Naive thymus-derived CD4-positive, alpha-beta T cell (primary cell): ENCODE measurements at places on chromosomes 2 and 18. TPM values are rescaled to one million over a fixed set of nuclear protein-coding genes. Genes with fewer than 3 reads are reported as not detected.
A peak's percentile ranks its signal among the peaks of the same experiment; 100 is the strongest.

DNA sequence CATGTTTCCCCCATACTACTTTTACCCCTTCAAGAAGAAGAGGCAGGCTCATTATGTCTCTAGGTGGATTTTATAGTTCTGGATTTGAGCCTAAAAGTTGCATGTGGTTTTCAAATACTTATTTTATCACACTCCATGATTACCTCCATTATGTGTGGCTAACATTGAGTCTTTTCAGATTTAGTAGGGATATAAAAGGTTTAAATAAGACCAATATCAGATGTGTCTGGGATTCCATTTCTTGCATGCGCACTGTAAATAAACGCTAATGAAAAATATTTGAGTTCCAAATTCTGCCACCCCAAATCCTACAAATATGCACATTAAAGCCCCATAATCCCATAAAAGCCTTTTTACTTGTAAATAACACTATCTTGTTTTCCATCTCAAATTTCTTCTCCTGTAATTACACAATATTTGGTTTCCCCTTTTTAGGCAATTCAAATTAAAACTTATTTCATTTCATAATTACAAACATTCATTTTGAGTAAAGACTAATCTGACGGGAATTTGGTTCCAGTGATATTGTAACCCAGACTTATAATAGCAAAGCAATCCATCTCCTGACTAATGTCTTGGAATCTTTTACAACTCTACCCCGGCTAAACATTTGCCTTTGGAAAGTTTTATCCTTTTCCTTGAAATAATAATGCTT lies 600.0 kb downstream of the SLC4A3 start:
- no peaks in the 10 kb centered on the region for H3K27me3 ChIP-seq
- no peaks in the 10 kb centered on the region for H3K4me1 ChIP-seq
- no peaks in the 10 kb centered on the region for H3K36me3 ChIP-seq
- DNase-seq, result no peak
- H3K27ac ChIP-seq, result no peak overlapping the region
- H3K4me3 ChIP-seq, result no peak overlapping the region

Gene SNED1
- 56.3 TPM for total RNA-seq

GRCh38 chr2:237636578-237636977 lies 9.2 kb downstream of the LRRFIP1 start:
- no peaks in the 10 kb centered on the region for H3K36me3 ChIP-seq
- no peak overlapping the region for H3K27ac ChIP-seq

GRCh38 chr2:152710713-152711112 lies 6.5 kb downstream of the PRPF40A start:
- peaks cover 22% of the 10 kb centered on the region for H3K4me1 ChIP-seq
- DNase-seq, result no peak
- no peaks in the 10 kb centered on the region for H3K27me3 ChIP-seq

GRCh38 chr2:37582481-37583220 lies 88.8 kb downstream of the CDC42EP3 start:
- no peaks in the 10 kb centered on the region for H3K36me3 ChIP-seq
- peaks cover 51% of the 10 kb centered on the region for H3K4me1 ChIP-seq
- no peaks in the 10 kb centered on the region for H3K27me3 ChIP-seq
- peak overlapping the region; percentile 14 for H3K27ac ChIP-seq
- peak; percentile 21 for DNase-seq
- H3K4me3 ChIP-seq, result peak overlapping the region; percentile 41

DNA sequence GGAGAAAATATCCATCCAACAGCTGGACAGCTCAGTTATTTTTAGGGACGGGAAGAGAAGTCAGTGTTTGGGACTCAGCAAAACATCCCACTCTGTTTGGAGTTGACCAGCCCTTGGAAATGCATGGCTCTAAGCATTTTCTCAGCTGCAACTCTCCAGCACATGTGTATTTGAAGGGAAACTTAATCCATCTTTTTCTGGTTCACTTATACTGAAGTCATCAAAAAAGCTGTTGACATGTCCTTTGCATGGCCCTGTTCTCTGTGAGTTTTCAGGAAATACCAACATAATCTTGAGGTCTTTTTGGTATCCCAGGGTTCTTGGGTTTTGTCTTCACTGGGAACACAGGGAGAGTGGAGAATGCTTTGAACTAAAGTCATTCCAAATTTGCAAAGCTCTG lies 91.9 kb upstream of the CELF4 start:
- H3K27ac ChIP-seq, result no peak overlapping the region
- H3K36me3 ChIP-seq, result no peaks in the 10 kb centered on the region
- H3K27me3 ChIP-seq, result no peaks in the 10 kb centered on the region
- DNase-seq, result no peak

DNA sequence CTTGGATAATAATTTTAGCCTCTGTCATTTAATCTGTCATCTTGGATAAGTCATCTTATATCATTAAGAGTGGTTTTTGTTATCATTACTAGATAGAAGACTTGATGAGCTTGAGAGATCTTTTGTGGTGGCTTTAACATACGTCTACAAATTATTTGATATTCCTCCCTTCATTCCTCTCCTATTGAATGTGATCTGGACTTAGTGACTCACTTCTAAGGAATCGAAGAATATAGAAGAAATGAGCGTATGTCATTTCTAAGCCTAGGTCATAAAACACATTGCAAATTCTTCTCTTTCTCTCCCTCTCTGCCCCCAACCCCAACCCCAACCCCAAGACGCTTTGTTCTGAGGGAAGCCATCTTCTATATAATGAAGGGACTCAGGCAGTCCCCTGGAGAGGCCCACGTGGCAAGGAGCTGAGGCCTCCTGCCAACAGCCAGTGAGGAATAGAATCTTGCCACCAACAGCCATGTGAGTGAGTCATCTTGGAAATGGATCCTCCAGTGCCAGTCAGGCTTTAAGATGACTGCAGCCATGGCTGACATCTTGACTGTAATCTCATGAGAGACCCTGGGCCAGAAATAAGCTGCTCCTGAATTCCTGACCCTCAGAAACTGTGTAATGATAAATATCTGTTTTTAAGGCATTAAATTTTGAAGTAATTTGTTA lies 221.6 kb upstream of the SP5 start:
- DNase-seq, result no peak
- no peaks in the 10 kb centered on the region for H3K4me1 ChIP-seq
- H3K27me3 ChIP-seq, result no peaks in the 10 kb centered on the region
- no peak overlapping the region for H3K4me3 ChIP-seq

Gene LYPD1
- total RNA-seq, result not detected

DNA sequence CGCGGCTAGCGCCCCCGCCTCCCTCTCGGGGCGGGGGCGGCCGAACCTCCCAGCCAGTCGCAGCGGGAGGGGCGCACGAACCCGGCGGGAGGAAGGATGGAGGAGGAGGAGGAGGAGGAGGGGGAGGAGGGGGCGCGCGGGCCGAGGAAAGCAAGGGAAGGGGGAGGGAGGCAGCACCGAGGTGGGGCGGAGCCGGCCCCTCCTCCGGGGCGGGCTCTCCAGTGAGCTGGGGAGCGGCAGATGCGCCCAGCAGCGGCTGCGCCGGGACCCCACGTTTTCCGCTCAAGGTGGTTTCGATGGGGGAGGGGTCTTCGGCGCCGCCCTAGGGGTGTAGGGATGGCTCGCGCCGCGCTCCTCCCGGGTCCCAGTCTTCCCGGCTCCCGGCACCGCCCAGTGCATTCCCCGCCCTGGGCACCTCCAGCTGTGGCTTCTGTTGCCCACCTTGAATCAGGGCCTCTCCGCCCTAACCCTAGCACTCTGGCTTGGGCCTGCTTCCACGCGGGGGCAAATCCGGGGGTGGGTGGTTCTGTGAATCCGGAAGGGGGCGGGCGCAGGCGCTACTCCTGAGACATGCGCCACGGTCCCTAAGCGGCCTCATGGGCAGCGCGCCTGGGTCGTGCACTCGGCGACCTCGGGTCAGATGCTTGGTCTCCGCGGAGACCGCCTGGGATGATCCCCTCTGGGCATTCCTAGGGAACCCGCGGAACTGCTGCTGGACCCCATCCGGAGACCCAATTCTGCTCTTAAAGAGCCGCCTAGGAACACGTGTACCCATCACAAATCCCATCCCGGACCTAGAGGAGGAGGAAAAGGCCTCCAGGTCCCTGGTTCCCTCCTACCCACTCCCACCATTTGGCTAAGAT lies at the start of gene FBXO41:
TSS of gene FBXO41 (minus strand) at position 183 of the 863 bp plus-strand sequence. CDS start 14,848 bp downstream, outside the sequence.
- peak within 1 kb of the TSS; percentile 69 for H3K4me3 ChIP-seq
- H3K4me1 ChIP-seq, result peaks cover 12% of the 10 kb centered on the region
- no peaks in the 10 kb centered on the region for H3K27me3 ChIP-seq
- H3K27ac ChIP-seq, result peak within 1 kb of the TSS; percentile 61

Gene SPATA3
- total RNA-seq, result not detected

GRCh38 chr2:74436848-74437695 lies 4.7 kb downstream of the RTKN start:
- peaks cover 9% of the 10 kb centered on the region for H3K27me3 ChIP-seq
- H3K4me3 ChIP-seq, result no peak overlapping the region
- no peaks in the 10 kb centered on the region for H3K4me1 ChIP-seq
- H3K36me3 ChIP-seq, result no peaks in the 10 kb centered on the region
- H3K27ac ChIP-seq, result no peak overlapping the region

Gene DNER
- total RNA-seq, result not detected

Gene ASIC4
- 0.49 TPM for total RNA-seq

- no peak overlapping the region for H3K27ac ChIP-seq
- no peak overlapping the region for H3K4me3 ChIP-seq
- no peak for DNase-seq
- H3K36me3 ChIP-seq, result no peaks in the 10 kb centered on the region
These were observed 23.6 kb downstream of the CHRNA1 start for GRCh38 chr2:174740721-174741120.

- peaks cover 13% of the 10 kb centered on the region for H3K4me1 ChIP-seq
- H3K36me3 ChIP-seq, result peaks cover 5% of the 10 kb centered on the region
- no peaks in the 10 kb centered on the region for H3K27me3 ChIP-seq
These were observed 4.1 kb downstream of the USP37 start for GRCh38 chr2:218564056-218564455.

DNA sequence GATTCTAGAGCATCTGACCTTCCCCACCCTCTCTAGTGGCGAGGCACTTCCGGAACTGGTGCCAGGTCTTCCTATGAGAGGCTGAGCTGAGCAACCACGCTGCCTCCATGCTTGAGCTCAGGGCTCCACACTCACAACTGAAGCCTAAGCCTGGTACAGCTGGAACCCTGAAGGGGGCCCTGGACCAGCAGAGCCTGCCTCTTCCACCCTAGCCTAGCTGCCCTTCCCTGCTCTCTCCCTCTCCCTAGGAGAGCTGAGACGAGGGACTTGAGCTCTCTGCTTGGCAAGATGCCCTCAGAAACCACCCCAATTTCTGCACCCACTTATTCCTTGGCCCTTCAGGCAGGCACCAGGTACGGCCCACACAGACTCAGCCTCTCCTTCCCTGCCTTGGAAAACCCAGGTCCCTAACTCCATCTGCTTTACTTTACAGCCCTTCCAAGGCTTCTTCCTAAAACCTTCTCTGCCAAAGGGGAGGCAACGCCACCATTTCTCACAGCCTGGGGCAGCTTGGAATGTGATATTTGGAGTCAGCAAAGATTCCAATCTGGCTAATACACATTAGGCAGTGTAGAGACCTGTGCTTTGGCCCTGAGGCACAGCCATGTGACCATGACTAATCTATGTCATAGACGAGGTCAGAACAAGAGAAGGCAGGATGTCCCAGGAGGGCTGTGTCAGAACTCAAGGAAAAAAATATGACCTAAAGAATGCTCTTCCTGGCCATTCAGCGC lies 18.8 kb downstream of the COX7A2L start:
- H3K4me1 ChIP-seq, result no peaks in the 10 kb centered on the region
- no peaks in the 10 kb centered on the region for H3K27me3 ChIP-seq
- DNase-seq, result no peak
- no peak overlapping the region for H3K27ac ChIP-seq
- peaks cover 41% of the 10 kb centered on the region for H3K36me3 ChIP-seq

Gene FOXI3
- total RNA-seq, result not detected

Gene SKA1
- 0.38 TPM for total RNA-seq

Gene DHRS9
- total RNA-seq, result 0.17 TPM in 1 of 2 replicates, not detected in the other

DNA sequence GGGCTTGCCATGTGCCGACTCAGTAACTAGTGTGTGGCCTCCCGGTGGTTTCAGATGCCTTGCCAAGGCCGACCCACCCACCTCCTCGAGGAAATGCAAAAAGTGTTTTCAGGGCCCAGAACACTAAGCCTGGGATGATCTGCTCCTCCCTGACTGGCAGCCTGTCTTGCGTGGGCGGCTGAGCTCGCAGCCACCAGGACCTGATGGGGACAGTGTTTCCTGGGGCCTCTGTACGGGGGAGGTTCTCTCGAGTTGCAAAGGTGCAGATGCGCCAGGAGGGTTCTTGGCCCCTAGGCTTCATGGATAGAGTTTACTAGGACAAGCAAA lies 85.2 kb downstream of the GLI2 start:
- H3K27ac ChIP-seq, result no peak overlapping the region
- no peak for DNase-seq
- H3K36me3 ChIP-seq, result no peaks in the 10 kb centered on the region
- no peak overlapping the region for H3K4me3 ChIP-seq

Gene ESPNL
- total RNA-seq, result 0.07 TPM

- no peak overlapping the region for H3K27ac ChIP-seq
- no peak overlapping the region for H3K4me3 ChIP-seq
- no peaks in the 10 kb centered on the region for H3K27me3 ChIP-seq
- no peaks in the 10 kb centered on the region for H3K36me3 ChIP-seq
- DNase-seq, result no peak
These were observed 221.0 kb downstream of the SLC8A1 start for GRCh38 chr2:40230707-40231432.

DNA sequence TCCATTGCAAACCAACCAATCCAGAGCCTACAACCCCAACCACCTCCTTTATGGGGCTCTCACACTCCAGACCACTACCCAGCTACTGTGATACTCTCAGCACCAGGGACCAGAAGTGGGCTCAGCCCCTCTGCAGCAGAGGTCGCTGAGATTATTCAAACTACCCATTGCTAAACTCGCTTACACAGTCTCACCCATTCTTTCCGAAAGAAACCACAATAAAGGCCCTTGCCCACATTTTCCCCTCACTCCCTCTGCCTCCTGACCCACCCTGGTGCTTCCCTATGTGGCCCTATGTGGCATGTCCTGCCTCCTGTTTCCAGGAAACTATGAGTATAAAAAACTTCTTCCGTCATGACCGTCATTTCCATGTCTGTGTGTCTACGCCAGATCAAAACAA lies 10.7 kb downstream of the TEX51 start:
- DNase-seq, result no peak
- no peaks in the 10 kb centered on the region for H3K36me3 ChIP-seq
- no peaks in the 10 kb centered on the region for H3K27me3 ChIP-seq

DNA sequence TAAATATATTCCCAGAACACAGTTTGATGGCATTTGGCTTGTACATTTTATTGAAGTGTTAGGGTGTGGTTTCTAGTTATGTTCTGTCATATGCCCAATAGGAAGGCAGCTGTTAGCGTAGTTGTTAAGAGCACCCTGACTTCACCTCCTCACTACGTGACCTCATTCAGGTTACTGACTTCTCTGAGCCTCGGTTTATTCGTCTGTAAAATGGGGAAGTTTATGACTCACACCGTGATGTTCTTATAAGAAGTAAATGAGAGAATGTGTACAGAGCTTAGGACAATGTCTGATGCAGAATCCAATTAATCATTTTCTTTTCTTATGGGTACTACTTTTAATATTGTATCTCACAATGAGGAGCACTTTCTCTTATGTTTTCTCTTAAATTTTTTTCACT lies 226.0 kb downstream of the PTPRM start:
- no peak overlapping the region for H3K4me3 ChIP-seq
- no peaks in the 10 kb centered on the region for H3K36me3 ChIP-seq
- no peaks in the 10 kb centered on the region for H3K4me1 ChIP-seq
- H3K27me3 ChIP-seq, result no peaks in the 10 kb centered on the region
- H3K27ac ChIP-seq, result no peak overlapping the region
- DNase-seq, result no peak

Gene PRKAG3
- total RNA-seq, result not detected
